ELR (cell line): ENCODE measurements at places on chromosomes 1 and 21.
A peak's percentile ranks its signal among the peaks of the same experiment; 100 is the strongest.

- no peak for DNase-seq
Measured at GRCh38 chr1:12032161-12032621, 12.9 kb downstream of the MIIP start.

DNA sequence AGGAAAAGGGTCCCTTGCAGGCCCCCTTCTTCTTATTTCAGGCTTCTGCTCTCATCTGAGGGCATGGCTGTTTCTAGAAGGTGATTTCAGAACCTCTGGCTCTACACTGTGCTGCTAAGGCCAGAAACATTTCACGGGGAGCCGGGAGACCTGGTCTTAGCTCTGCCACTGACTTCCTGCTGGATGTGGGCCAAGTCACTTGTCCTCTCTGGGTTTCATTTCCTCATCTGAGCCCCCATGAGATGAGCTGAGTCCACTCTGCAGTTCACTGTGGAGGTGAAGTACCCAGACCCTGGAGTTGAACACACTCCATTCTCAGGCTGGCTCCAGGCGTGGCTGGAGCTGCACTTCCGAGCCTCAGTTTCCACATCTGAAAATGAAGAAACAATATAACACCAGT, 2.1 kb downstream of the PADI1 start:
- DNase-seq = no peak

DNA sequence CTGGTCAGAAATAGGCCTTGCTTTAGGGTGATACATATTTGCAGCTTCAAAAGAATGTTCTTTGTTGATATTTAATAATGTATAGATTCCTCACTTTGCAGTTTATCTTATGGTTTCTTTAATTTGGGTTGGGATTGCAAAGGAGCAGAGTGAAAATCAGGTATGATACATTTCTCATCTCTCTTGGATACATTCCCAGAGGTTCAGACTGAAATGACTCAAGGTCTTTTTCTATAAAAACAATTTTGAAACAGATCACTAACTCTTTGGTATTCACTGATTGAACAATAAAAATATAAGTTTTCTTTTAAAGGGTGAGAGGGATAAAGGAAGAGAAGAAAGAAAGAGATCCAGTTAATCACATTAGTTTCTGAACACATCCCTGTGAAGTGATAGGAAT, 606.5 kb upstream of the CAMK1G start:
- peak; percentile 13 for DNase-seq

DNA sequence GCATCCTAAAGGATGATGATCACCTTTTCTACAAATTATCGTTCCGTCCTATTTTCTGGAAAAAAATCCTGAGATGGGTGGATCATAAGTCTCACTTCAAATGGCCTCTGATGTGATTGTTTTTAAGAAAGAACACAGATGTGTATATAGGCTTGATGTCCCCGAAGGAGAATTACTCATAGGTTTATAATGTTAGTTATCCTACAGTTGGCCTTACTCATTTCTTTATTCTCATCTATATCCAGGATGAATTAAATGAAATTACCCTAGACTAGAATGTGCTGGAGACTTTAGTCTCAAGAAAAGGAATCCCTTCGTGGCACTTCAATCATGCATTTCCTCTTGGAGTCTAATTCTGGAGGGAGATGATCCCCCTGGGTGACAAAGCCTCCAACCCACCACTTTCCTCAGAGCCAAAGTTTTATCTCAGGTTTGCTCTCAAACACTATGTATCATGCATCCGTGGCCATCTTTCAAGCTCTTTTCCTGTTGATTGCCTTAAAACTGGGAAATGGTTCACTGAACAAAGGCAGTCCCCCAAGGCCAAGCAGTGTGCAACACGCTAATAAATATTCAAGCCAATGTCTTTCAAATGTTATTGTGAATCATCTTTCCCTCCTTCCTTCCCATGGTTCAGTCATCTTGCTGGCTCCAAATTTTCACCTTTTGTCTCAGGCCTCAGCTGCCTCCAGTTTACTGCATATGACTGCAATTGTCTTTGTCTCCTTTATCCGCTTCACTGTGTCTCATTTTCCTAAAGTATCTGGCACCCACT, 32.5 kb upstream of the SMYD2 start:
- DNase-seq = peak; percentile 77

GRCh38 chr1:4169991-4170390, 269.9 kb upstream of the C1orf174 start:
- DNase-seq = no peak

DNA sequence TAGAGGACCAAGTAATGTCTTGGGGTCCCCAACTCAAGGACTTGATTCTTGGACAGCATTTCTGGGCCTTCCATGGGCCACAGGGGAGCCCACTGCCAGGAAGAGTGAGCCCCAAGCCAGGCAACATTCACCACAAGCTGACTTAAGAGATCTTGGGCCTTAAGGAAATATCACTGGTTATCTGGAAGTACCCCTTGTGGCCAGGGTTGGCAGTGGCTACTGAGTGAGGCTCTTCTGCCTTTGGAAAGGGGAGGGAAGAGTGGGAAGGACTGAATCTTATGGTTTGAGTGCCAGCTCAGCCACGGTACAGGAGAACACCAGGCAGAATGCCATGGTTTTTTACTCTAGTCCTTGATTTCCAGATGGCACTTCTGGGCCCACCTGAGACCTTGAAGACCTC, 228.9 kb upstream of the RGS18 start:
- no peak for DNase-seq

DNA sequence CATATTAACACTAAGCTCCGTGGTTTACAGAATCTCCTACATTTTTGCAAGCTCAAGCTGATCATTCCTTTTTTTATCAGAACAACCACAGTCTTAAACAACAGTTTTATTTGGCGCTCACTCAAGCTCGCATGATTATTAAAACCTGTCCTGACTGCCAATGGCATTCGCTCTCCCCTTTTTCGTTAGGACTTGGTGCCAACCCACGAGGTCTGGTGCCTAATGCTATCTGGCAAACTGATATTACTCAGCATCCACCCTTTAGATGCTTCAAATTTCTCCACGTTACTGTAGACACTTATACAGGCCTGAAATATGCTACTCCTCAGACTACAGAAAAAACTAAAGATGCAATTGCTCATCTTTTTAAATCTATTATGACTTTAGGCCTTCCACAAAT, 23.0 kb upstream of the ITLN1 start:
- DNase-seq = no peak

DNA sequence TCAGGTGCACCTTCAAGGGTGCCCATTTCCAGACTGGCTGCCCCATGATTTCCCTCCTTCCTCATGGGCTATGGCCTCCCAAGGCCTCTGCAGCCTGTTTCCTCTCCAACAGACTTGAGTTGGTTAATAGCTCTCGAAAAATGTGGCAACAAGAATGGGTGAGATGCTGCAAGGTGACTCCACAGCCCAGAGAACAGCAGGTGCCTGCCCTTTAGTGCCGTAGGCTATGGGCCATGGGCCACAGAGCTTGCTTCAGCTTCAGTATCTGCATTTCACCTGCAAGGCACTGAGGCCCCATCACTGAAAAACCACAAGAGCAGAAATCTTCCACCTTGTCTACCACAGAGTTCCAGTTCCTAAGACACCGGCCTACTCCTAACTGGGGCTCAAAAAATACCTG, 122.0 kb downstream of the ETS2 start:
- no peak for DNase-seq

- no peak for DNase-seq
Measured at GRCh38 chr1:159795534-159795933, 6.6 kb upstream of the FCRL6 start.

DNA sequence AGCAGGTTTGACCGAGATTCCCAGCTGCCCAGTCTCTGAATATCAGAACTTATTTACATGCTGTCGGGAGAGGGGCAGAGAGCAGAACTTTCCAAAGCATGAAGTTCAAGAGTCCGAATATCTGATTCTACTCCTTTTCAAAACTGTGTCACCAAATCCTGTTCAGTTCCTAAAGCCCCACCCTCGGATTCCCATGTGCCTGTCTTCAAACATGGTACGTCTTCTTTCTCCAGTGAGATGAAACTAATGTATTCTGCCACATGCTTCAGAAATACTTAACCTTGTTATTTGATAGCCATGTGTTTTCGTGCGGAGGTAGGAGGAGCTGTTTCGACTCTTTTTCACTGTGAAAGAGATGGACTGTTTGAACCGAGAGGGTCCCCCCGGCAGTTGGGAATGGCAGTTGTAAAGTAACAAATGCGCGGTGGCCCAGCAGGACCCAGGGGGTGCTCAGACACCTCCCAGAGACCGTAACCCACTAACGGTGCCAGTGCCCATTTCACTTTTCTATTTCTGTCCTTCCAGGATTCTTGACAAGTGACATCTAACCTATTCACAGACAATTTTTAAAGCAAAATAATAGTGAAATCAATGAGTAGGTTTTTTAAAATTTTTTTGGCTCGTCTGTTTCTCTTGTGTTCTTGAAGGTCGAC, 67.2 kb downstream of the ZBTB18 start:
- no peak for DNase-seq

- DNase-seq = no peak
Measured at GRCh38 chr1:207740207-207740606, 11.6 kb upstream of the CD46 start.

DNA sequence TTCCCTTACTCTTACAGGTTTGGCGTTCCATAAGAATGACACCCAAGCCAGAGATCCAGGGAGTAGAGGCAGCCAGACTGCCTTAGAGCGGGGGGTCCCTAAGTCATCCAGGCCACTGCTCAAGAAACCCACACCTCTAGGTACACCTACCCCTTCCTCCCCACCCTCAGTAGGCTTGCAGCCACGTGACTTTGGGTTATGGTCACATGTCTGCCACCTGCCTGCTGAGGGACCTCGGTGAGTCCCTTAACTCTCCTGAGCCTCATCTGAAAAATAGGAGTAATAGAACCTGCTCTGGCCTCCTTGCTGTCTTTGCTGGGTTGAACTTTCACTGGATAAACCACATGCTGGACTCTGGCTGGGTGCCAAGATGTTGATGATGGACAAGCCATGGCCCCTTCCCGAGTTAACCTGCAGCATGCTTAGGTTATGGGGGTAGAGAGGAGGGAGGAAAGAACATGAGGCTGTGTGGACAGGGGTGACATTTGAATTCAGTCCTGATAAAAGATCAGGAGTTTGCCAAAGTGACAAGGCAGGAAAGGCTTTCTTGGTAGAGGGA, 4.5 kb downstream of the RPS6KA1 start:
- no peak for DNase-seq

- no peak for DNase-seq
Measured at GRCh38 chr1:227125929-227126545, 185.9 kb downstream of the COQ8A start.

DNA sequence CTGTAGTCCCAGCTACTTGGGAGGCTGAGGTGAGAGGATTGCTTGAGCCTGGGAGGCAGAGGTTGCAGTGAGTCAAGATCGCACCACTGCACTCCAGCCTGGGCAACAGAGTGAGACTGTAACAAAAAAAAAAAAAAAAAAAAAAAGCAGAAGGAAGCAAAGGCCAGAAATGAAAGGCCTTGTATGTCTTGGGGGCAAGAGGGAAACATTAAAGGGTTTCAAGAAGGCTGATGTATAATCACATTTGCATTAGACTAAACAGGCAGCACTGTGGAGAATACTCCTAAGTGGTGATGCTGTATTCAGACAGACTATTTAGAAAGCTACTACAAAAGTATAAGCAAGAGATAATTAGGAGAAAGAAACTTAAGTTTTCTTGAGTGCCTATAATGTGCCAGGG, 10.4 kb downstream of the ANP32E start:
- DNase-seq = no peak

GRCh38 chr21:32003411-32003810, 130.6 kb downstream of the HUNK start:
- DNase-seq = no peak
